NCI-H446 treated with DMSO at 0.1 percent for 48 hours (cell line): ENCODE measurements at places on chromosomes 6 and 20.

GRCh38 chr6:28751514-28751913 is 172.3 kb downstream of the TRIM27 start:
- no peak for DNase-seq

DNA sequence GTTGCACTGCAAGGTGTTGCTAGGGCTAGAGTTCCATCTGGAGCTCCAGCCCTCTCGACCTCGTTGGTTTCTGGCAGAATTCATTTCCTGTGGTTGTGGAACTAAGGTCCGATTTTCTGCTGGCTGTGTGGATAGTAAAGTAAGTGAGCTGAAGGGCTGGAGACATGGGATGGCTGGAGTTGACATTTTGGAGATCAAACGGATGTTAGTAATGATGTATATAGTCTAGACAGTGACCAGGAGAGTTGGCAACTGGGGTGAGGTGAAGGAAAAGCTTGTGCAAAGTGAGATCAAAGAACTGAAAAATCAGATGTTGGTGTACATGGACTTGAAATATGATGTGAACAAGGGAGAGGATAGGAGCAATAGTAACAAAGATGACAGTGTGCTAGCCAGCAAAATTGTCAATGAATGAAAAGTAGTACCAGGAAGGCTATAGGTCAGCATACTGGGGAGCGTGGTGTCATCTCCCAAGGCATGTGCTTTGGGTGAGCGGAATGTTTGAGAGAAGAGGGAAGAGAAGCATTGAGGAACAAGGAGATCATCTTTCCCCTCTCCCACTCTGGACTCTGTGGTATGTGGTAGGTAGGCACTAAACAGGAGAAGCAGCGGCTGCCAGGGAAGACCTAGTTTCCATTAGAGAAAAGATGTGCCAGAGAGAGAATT is 7.8 kb downstream of the QRSL1 start:
- DNase-seq = no peak

DNA sequence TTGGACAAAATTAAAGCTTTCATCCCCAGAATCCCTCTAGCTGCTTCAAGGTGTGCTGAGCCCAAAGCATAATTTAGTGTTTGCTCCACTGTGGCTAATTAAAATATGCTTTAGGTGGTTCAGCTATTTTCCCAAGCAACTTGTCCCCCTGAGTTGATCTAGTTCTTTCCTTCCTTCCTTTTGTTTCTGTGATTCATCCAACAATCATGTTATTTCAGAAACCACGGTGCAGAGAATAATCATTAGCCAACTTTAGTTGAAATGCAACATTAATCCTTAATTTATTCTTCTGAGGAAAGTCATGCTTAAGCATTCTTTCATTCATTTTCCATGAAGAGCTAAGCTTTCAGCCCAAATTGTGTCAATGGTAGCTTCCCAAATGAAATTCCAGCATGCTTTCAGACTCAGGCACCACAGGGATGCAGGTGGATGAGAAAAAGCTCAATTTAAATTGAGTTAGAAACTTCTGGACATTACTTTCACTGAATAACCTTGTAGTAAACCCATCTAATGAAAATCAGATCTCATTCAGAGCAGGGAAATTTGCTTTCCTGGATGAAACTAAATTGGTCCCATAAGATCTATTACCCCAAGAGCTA is 209.0 kb upstream of the NT5E start:
- DNase-seq = no peak

DNA sequence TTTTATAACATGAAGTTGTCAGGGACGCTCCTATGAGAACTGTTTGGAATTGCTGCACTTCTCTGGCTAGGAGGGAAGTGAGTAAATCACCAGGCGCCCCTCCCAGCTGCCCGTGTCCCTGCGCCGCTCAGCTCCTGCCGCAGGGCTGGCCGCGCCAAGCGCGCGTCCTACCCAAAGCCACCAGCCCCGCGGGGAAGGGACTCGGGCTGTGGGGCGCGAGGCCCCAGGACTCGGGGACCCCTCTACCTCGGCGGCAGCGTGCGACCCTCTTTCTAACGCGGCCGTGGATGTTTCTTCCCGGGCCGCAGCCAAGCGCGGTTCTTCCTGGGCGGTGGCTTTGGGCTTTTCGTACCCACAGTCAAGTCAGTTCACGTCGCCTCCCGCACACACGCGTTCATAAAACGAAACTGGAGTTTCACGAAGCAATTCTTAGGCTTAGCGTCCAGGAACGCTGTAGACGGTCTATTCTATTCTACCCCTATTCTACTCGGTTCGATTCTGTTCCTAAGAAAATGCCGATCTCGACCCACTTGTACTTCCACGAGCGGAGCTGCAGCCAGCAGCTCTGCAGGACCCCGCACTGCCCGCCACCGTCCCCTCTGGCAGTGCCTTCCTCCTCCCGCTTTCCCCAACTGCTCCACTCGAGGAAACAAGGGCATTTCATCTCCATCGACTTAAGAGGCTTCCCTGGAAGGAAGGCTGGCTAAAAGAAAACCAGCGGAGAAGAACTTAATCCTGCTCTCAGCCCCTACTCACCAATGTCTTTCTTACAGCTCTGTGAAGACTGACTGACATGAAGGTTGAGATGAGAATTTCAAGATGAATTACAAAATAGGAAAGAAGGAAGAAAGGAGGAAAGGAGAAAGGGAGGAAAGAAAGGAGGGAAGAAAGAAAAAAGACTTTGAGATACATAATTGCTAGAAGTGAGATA is 15.4 kb downstream of the FOXC1 start:
- DNase-seq = no peak

DNA sequence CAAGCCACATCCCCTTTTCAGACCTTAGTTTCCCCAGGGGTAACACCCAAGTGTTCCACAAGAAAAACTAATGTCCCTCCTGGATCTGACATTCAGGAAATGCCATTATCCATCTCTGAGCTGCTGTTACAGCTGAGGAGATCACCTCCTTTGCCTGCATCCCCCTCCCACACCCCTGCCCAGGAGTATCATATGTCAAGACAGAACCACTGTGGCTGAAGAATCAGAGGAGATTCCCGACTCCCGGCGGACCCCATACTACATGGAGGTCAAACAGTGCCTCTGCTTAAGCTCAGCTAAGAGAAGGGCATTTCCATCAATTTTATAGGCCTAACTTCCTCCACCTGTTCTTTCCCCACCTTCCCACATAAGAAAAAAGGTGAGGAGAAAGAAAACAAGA is 36.8 kb upstream of the LRFN2 start:
- no peak for DNase-seq

- no peak for DNase-seq
Measured at GRCh38 chr6:137919837-137920730, 53.0 kb downstream of the TNFAIP3 start.

DNA sequence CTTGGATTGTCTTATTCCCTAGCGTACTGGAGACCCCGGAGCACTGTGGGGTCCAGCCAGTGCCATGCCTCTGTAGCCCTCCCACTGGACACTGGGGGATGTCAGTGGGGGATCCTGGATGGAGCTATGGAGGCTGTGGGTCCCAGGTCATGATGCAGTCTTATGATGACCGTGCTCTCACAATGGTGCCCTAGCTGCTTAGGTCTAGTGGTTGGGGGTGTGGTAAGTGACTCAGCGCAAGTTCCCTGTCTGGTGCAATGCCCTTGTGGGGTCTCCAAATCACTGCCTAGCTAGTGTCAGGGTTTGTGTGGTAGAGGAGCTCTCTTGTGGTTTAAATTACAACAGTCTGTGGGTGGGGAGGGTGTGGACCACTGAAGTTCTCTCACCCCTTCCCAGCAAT is 135.4 kb downstream of the CDC5L start:
- no peak for DNase-seq
